NCI-H2107 (cell line): ENCODE measurements at places on chromosomes 2 and 18.

- no peak for DNase-seq
Measured at GRCh38 chr2:43013821-43014345, 212.5 kb downstream of the ZFP36L2 start.

- no peak for DNase-seq
Measured at GRCh38 chr2:49251766-49252165, 97.5 kb upstream of the FSHR start.

DNA sequence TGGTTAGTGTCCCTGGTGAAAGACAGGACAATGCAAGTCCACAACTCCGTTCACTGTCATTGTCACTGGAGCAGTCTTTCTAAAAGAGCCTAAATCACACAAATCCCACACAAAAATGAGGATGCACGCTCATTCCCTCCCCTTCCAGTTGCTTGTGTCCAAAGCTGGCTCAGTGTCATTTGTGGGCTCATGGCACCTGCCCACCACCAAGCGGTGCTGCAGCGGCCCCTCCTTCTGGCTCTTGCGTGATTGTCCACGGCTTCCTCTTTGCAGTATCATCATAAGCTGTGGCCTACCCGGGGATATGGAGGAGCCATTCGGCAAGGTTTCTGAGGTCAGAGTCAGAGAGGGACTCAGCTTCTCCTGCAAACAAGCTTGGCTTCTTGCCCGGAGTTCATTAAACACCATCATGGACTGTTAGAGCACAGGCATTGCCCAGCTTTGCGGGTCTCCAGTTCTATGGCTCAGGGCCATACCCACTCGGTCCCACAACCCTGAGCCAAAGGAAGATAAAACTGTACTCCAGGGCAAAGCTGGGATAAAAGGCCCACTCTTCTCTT, 179.4 kb upstream of the AGAP1 start:
- no peak for DNase-seq

GRCh38 chr2:240986787-240987411, 11.5 kb upstream of the SNED1 start:
- no peak for DNase-seq

DNA sequence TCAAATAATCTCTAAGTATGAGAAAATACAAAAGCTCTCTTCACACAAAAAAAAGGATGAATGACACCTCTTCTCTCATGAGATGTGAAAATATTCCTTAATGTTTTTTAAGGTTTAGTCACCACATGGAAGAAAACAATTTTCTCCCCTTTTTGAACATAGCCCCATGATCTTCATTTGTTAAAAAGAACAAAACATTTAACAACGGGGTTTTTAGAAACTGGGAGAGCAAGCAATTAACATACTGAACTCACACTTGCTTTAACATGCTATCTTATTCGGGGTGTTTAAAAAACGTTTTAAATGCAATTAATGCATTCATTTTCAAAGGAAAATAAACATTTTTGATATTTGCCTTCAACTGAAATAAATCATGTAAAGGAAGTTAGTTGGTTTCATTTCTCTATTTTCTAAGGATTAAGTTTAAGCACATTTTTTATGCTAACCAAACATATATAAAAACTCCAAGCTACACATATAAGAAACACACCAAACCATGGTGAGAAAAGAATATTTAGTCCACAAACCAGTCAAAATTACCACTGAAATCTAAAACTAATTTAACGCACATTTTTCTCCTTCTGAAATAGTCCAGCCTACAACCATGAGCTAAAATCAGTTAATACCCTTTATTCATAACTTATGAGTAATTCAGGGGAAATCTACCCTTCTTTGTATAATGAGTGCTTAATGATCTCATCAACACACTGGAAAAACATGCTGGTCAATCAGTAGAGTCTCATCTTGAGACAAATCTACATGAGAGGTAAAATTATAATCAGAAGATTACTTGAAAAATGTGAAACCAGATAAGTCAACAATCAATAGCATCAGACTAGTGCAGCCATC, 8.2 kb downstream of the FBXO11 start:
- DNase-seq, result no peak

DNA sequence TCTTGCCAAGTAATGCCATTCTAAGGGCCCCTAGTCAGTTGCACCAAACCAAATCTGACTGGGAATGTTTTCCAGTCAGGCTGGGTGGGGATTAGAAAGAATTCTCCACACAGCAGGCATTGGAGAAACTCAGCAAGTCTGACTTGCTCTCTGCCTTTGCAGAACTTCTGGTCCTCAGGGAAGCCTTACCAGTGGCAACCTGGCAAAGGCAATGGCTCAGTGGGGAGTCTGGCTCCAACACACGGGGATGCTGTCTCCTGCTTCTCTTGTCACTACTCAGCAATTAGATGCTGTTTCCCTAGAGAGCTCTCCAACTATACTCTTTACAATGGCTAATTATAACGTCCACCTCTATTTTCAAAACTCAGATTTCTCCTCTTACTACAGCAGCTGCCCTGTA, 810.7 kb downstream of the LRRTM4 start:
- DNase-seq, result peak; percentile 56

- DNase-seq, result no peak
Measured at GRCh38 chr2:199258291-199258690, 199.4 kb downstream of the SATB2 start.

DNA sequence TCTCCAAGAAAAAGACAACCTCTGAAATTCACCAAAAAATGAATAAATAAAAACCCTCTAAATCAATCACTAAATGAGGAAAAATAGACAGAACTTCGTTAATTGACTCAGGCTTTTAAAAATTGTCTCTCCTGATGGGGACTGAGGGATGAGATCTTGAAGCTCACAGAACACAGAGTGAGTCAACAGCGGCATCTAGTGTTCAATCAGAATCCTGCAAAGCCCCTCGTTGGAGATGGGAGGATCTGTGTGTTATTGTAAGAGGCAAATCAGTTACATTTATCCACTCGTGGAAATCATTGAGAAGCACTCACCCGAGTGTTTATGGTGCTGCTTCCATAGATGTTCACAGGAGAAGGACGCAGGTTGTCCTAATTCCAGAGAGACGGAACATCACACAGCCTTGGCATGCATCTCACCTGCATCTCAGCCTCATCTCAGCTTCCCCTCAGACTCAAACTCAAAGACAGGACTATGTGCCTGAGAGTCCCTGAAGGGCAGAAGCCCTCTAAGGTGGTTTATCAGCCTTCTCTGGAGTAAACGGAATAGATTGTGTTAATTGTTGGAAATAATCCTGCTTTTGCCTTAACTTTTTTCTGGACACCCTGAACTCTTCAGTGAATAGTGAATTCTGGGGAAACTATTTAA, 82.0 kb downstream of the MREG start:
- DNase-seq, result peak; percentile 64

DNA sequence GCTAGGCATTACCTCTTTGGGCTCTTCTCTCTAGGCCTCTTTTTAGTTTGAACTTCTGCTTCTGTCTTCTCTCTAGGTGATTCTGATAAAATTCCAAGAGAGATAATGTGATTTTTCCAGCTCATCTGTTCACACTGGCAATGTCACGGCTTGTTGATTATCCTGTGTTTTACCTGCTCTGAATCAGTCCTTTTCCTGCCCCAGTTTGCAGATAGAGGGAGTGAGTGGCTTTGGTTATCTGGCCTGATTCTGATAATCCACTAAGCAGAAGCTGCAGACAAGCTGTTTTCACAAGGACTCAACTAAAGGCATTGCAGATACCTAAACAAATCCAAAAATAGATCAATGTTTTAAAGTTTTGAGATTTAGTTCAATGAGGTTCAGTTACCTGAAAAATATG, 111.9 kb downstream of the DCC start:
- no peak for DNase-seq

DNA sequence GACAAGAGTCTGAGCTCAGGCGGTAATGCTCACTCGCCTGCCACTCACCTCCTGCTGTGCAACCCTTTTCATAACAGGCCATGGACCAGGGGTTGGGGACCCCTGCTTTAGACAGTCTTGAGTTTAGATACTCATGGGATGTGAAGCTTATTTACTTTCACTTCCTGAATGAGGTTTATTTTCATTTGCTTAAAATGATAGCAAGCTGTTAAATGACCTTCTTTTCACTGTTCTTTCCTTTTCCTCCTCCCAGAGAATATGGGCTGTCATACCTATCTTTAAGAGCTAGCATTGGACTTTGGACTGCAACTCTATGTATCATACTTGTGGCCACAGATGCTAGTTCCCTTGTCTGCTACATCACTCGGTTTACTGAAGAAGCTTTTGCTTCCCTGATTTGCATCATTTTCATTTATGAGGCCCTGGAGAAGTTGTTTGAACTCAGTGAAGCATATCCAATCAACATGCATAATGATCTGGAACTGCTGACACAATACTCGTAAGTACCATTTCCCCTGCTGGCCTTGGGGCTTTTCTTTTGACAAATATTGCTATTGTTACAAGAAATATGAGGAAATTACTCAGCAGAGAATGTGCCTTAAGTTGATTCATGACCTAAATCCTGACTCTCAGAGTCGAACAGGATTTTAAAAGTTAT, 168.5 kb downstream of the DPP4 start:
- no peak for DNase-seq
